C1 segment of cervical spinal cord (tissue), 14 donors: ENCODE measurements at places on chromosomes 12 and 14.

- DNase-seq: no peak
Observed at GRCh38 chr14:28467611-28468010, 299.0 kb upstream of the FOXG1 start.

GRCh38 chr14:75231320-75231719 is 47.3 kb upstream of the FOS start:
- no peak for DNase-seq

DNA sequence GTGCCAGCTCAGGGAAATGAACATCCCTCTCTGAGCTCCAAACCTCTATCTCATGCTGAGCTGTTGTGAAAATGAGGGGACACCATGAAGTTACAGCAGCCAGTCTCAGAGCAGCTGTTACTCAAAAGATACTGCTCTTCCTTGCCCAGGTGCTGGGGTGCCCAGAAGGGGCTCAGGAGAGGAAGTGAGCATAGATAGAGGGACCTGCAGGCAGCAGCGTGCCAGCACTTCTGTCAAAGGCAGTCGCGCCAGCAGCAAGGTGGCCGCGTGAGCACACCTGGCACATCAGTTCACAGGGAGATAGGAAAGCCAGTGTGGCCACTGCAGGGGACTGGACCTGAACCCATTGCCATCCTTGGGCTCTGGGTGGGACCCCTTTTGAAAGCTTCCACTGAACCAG is 27.8 kb downstream of the C14orf132 start:
- DNase-seq: no peak

GRCh38 chr14:93960108-93960475 is 16.3 kb downstream of the ASB2 start:
- DNase-seq: no peak

- no peak for DNase-seq
Observed at GRCh38 chr14:33362934-33363333, 424.3 kb downstream of the NPAS3 start.

- no peak for DNase-seq
Observed at GRCh38 chr12:1761857-1762256, 58.5 kb upstream of the LRTM2 start.

GRCh38 chr12:115349711-115350110 is 665.7 kb upstream of the TBX3 start:
- DNase-seq: no peak

DNA sequence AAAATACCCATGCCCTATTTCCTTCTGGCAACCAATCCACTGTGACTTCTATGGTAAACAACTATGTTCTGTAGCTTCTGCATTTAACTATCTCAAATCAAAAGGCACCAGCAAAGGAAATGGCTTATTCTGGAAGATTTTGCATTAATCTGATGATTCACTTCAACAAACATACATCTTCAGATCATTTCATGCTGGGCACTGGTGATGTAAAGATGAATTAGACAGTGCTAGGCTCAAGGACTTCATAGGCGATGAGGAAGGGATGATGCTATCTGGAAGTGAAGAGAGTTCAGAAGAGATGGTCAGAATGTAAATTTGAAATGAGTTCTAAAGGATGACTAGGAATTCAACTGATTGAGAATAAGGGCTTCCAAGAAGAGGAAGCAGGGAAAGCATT is 363.3 kb downstream of the PAWR start:
- no peak for DNase-seq

DNA sequence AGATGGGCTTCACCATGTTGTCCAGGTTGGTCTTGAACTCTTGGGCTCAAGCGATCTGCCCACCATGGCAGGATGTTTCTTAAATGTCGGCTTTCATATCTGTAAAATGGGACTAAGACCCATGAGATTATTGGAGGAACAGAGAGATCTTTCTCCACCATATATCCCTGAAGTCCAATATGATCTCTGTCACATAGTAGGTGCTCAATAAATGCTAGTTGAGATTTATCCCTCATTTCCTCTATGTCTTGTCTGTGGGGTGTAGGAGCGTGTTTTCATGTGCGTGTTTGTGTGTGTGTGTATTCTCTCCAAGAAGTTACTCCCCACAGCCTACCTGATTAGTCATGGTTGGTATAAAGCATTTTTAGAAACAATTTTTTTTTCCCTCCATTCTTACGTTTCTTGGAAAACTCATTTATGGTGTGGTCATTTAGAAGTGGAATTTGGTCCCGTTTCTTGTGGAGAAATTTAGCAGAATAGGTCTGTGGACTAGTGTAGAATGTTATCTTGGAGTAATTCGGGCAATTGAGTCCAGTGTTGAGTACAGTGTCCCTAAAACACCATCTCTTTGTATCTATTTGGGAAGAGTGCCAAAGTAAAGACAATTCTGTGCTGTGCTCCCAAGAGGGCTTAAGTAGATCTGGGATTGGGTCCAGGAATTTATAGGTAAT is 4.3 kb downstream of the STRAP start:
- DNase-seq: no peak

- no peak for DNase-seq
Observed at GRCh38 chr14:77980475-77981321, 180.8 kb downstream of the ADCK1 start.

DNA sequence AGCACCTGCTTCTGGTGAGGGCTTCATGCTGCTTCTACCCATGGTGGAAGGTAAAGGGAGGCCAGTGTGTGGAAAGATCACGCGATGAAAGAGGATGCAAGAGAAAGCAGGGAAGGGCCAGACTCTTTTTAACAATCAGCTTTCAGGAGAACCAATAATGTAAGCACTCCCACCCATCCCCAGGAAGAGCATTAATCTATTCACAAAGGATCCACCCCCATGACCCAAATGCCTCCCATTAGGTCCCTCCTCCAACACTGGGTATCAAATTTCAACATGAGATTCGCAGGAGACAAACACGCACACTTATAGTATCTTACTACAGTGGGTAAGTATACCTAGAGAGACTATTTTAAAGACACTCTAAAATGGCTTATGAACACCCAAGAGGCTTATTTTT is 80.5 kb upstream of the TMCC3 start:
- no peak for DNase-seq

GRCh38 chr12:122072031-122072970 is 6.3 kb upstream of the MLXIP start:
- no peak for DNase-seq

- DNase-seq: no peak
Observed at GRCh38 chr12:116366456-116366776, 88.9 kb upstream of the MED13L start.

DNA sequence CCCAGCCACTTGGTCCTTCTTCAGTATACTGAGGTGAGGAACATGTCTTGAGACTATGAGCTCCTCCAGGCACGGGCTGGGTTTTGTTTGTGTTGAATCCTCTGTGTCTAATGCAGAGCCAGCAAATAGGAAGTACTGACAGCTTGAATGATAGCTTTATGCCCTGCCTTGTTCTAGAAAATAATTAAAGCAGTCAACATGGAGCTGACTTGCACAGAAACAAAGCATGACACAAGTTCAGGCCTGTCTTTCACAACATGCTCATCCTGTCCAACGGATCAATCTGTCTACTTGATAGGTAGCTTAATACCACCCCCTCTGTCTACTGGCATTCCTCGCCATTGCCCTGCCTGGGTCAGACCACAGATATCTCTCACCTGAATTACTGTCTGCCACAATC is 140.9 kb downstream of the ESRRB start:
- DNase-seq: no peak

GRCh38 chr12:30025317-30025716 is 241.6 kb upstream of the TMTC1 start:
- no peak for DNase-seq

DNA sequence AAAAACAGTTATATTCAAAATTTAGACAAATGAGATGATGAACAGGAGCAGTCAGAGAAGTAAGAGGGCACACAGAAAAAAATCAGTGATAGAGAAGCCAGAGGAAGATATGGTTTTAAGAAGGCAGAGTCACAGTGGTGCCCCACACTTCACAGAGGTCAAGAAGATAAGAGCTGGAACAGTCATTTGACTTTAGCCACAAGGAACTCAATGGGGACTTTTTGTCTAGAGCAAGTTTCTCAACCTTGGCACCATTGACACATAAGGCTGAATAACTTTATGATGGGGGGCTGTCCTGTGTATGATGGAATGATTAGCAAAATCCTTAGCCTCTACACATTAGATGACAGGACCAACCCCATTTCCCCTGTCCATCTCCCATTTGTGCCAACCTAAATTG is 172.8 kb upstream of the PLEKHG7 start:
- no peak for DNase-seq

DNA sequence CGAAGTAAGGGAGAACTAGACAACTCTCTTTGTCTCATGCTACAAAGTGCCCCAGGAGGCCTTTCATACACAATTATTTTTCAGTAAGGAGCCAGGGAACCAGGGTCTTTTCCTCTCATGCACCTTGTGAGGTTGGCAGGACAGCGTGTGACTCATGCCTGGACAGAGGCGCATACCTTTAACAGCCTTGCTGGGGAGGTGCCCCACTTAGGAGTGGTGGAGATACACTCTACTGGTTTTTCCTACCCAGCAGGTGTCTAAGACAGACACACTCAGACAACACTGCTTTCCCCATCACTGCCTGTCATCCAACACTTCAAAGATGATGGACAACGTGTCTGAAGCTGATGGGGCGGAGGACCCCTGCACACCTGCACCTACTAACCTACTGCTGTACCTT is 49.1 kb downstream of the B4GALNT3 start:
- no peak for DNase-seq

GRCh38 chr12:15757553-15758255 is 31.5 kb downstream of the EPS8 start:
- DNase-seq: no peak

DNA sequence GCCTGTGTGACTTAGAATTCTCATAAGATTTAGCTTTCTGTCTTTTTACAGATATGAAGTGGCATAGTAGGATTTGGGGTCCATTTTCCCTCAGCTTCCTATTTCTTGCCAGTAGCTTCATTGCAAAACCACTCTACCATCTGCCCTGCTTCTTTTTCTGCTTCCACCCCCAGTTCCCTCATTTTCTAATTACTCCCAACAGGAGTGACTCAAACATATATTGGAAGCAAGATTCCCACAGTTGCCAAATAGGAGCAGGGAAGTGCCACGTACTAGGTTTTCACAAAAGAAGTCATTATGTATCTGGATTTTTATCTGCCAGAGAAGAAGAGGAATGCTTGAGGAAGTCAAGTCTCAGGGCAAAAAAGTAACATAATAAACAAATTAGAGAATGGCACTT is 64.1 kb downstream of the ANO4 start:
- no peak for DNase-seq

DNA sequence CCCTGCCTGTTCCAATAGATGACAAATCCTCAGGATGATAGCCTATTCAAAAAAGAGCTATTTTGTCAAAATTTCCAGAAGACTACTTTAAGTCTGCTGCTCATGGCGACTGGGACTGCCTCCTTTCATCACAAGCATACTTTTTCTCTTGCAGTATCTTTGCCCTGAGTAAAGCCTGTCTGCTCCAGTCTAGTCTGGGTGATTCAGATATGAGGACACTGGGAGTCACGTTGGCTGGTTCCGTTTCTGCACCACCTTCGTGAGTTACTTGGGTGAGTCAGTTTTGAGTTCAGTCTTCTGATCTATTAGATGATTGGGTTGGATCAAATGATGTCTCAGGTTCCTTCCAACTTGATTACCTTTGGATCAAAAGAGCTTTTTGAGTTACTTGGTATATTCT is 301.3 kb upstream of the STXBP6 start:
- DNase-seq: no peak

- DNase-seq: peak; percentile 80
Observed at GRCh38 chr14:76829650-76830421, 3.6 kb downstream of the LRRC74A start.

DNA sequence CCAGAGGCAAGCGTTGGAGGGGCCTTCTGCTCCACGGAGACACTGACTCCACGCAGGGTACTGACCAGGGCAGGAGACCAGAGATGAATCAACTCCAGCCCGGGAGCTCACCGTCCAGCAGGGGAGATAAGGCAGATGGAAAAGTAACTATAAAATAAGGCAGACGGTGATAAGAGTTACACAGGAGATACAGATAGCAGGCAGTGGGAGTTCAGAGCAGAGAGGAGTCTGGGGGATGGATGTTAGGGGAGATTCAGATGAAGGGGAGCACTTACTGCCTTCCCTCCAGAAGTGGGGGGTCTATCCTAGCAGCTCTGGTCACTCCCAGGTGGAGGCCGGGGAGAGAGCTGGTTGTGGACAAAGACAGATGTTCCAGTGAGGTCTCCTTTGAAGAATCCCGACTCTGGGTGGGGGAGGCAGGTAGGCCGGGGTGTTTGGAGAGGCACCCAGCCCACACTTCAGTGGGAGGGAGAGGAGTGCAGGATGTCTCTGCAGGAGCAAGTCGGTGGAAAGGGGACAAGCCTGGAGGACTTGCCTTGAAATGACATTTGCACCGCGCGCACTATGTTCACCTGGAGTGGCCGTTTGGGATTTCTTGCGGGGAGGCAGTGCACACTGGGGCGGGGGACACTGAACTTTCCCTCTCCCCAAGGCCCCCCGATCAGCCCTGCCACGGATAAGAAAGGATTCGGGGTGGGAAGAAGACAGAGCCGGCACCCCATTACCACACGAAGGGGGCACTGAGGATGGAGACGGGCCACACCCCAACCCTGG is 1.2 kb downstream of the PITPNM2 start:
- DNase-seq: peak; percentile 45

DNA sequence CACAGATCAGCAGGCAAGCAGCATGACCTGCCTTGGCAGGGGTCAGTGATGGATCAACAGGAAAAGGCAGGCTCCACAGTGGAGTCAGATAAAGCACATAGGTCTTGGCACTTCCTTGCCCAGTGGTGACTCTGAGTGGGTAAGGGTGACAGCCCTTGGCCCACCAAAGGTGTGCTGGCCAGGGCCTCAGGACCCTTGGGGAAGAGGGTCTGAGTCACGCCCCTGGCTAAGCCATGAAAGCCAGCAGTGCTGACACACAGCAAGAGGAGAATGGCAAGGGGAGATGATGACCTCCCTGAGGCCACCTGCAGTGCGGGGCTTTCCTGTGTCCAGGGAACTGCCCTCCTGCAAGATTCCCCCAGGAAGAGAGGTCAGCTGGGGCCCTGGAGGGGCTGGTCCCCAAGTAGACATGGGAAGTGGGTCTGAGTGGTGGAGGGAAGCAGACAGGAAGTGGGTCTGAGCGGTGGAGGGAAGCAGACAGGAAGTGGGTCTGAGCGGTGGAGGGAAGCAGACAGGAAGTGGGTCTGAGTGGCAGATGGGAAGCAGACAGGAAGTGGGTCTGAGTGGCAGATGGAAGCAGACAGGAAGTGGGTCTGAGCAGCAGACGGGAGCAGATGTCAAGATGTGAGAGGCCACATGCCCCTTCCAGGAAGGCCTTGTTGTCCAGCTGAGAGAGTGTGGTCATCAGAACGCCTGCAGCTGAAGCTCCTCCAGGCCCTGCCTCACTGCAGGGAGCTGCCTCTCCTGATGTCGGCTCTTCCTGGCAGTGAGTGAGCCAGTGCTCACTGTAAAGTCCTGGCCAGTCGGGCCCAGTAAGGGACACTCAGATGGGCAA is 34.8 kb downstream of the DIO3 start:
- DNase-seq: no peak

- DNase-seq: no peak
Observed at GRCh38 chr12:111503116-111503515, 96.0 kb downstream of the ATXN2 start.
